ENCODE measurements at places on chromosomes 5 and 9.

DNA sequence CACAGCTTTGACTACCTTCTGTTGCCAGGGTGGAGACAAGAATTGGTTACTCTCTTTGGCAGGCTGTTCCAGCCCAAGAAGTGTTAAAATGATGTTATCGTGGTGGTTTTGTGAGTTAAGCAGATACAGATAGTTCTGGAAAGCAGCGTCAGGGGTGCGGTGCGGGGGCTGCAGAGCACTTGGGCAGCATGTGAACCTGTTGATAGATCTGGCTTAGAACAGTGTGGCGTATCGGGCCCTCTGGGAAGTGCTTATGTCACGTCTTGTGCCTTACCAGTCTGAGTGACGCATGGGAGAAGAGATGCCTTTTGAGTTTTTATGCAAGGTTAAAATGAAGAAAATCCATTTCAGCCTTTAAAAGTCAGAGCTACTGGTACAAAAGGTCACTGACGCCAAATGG lies 152.5 kb downstream of the PRKACG start:
- DNase-seq, result no peak

DNA sequence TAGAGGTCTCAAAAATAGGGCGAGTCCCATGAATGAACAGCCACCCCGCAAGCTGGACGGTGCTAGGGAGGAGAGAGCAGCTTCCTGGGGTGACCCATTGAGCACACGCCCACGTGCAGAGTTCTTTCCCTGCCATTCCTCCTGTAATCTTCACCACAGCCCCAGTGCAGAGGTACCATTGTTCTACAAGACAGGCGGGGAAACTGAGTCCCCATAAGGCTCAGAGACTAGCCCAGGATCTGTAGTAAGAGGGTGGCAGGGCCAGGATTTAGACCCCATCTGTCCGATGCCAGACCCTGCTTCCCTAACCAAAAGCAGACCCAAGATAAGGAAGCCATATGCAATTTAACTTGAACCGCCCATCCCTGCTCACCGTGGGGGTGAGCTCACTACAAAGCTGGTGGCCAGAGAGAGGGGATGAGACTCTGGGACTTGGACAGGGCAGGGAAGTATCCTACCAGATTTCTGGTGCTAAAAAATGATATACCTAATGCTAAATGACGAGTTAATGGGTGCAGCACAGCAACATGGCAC lies 36.7 kb upstream of the ORM1 start:
- DNase-seq, result no peak

- no peak for DNase-seq
These were observed 11.2 kb downstream of the BTNL8 start for GRCh38 chr5:180910182-180910581.

- no peak for DNase-seq
These were observed 302.6 kb downstream of the KIF4B start for GRCh38 chr5:155316070-155316714.

- no peak for DNase-seq
These were observed 106.6 kb downstream of the PALM2AKAP2 start for GRCh38 chr9:109886617-109887016.

DNA sequence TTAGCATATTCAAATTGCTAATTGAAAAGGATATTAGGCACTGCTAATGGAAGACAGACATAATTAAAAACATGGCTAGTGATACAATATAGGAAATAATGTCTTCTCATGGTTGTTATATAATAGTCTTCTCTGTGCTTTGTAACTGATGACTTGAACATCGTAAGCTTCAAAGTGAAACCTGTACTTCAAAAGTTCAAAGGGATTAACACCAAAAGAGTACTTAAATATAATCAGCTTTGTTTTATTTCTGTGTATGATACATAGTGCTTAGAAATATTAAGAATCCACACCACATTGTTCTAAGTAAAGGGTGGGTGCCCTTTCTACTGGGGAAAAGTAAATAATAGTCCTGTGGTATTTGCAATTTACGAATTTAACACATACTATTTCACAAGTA lies 75.4 kb upstream of the ITGA1 start:
- no peak for DNase-seq

Measured in activated naive CD4-positive, alpha-beta T cell treated with anti-CD3 and anti-CD28 coated beads, Interleukin-2, amount 10 ng/mL, durations not matched to agents 7 days and 5 days (primary cell).